ENCODE measurements at places on chromosomes 7 and 10. TPM values are rescaled to one million over a fixed set of nuclear protein-coding genes. Genes with fewer than 3 reads are reported as not detected.

KLF14 gene
- not detected for total RNA-seq

SORCS3 gene
- total RNA-seq: not detected

GPR15LG gene
- not detected for total RNA-seq

WDFY4 gene
- 6.3 TPM for total RNA-seq

LRRC17 gene
- 20.7 TPM for total RNA-seq

GDI2 gene
- 561 TPM for total RNA-seq

ATP6V0E2 gene
- 10.0 TPM for total RNA-seq

NEUROG3 gene
- not detected for total RNA-seq

TAS2R5 gene
- 0.94 TPM for total RNA-seq

STK31 gene
- 0.19 TPM for total RNA-seq

A1CF gene
- not detected for total RNA-seq

PLAC9 gene
- total RNA-seq: 3.9 TPM

ORC5 gene
- 22.4 TPM for total RNA-seq

TSPAN15 gene
- total RNA-seq: 48.3 TPM

RGR gene
- total RNA-seq: not detected

ASAH2B gene
- 1.6 TPM for total RNA-seq

OR2A5 gene
- total RNA-seq: not detected

ANXA8 gene
- total RNA-seq: not detected

STEAP4 gene
- not detected for total RNA-seq

NAT16 gene
- not detected for total RNA-seq

MALRD1 gene
- total RNA-seq: not detected

PNLIPRP1 gene
- not detected for total RNA-seq

SUFU gene
- total RNA-seq: 4.3 TPM

CALCR gene
- total RNA-seq: not detected

KCP gene
- not detected for total RNA-seq

CUTC gene
- total RNA-seq: 20.5 TPM
